ENCODE measurements at places on chromosomes 1 and 21. TPM values are rescaled to one million over a fixed set of nuclear protein-coding genes. Genes with fewer than 3 reads are reported as not detected.

- no peak for DNase-seq
- H3K27ac ChIP-seq, result no peak overlapping the region
- no peaks in the 10 kb centered on the region for H3K4me1 ChIP-seq
Measured at GRCh38 chr1:241816008-241816407, 32.0 kb upstream of the EXO1 start.

DNA sequence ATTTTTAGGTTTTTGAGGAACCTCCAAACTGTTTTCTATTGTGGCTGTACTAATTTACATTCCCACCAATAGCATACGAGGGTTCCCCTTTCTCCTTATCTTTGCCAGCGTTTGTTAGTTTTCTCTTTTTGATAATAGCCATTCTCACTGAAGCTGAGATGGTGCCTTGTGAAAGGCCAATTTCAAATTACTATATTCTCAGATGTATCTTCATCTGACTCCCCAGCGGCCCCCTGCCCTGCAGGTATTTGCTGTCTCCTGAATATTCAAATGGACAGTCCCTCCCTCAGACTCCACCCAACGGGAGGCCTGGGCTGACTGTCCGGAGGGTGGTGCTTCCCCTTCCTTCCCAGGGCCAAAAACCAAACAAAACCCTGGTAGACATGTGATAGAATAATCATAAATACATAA, 33.5 kb upstream of the TARBP1 start:
- peaks cover 40% of the 10 kb centered on the region for H3K4me1 ChIP-seq
- H3K27me3 ChIP-seq, result no peaks in the 10 kb centered on the region
- H3K36me3 ChIP-seq, result no peaks in the 10 kb centered on the region
- H3K27ac ChIP-seq, result peak overlapping the region; percentile 35
- DNase-seq, result no peak
- H3K4me3 ChIP-seq, result no peak overlapping the region

GRCh38 chr1:5304702-5305101, 650.3 kb downstream of the AJAP1 start:
- H3K27ac ChIP-seq, result no peak overlapping the region
- H3K27me3 ChIP-seq, result peaks cover 13% of the 10 kb centered on the region
- no peaks in the 10 kb centered on the region for H3K36me3 ChIP-seq
- H3K4me3 ChIP-seq, result no peak overlapping the region

DNA sequence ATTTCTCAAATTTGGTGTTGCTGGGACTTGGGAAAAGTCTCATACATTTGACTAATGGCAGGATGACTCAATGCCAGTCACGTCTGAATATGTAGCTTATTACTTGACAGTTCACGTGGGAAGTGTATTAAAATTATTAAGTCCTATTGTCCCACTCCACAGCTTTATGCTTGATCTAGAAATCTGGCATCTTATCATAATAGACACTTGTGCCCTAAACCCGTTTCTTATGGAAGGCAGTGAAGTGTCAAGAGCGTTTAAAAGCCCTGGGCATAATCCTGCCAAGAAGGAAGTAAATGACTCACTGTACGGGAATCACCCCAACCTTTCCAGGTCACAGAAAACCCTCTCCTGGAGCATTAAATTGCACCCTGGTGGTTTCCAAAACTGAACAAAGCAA, 207.4 kb downstream of the APP start:
- peaks cover 6% of the 10 kb centered on the region for H3K4me1 ChIP-seq
- H3K27ac ChIP-seq, result no peak overlapping the region
- no peak overlapping the region for H3K4me3 ChIP-seq

- H3K4me3 ChIP-seq, result no peak overlapping the region
- H3K27me3 ChIP-seq, result no peaks in the 10 kb centered on the region
- H3K36me3 ChIP-seq, result no peaks in the 10 kb centered on the region
Measured at GRCh38 chr1:106344494-106344893, 712.0 kb upstream of the PRMT6 start.

GRCh38 chr1:154863315-154864174, 6.5 kb downstream of the KCNN3 start:
- DNase-seq, result peak; percentile 52
- peaks cover 33% of the 10 kb centered on the region for H3K4me1 ChIP-seq
- H3K4me3 ChIP-seq, result peak overlapping the region; percentile 7
- no peaks in the 10 kb centered on the region for H3K36me3 ChIP-seq
- no peak overlapping the region for H3K27ac ChIP-seq

DNA sequence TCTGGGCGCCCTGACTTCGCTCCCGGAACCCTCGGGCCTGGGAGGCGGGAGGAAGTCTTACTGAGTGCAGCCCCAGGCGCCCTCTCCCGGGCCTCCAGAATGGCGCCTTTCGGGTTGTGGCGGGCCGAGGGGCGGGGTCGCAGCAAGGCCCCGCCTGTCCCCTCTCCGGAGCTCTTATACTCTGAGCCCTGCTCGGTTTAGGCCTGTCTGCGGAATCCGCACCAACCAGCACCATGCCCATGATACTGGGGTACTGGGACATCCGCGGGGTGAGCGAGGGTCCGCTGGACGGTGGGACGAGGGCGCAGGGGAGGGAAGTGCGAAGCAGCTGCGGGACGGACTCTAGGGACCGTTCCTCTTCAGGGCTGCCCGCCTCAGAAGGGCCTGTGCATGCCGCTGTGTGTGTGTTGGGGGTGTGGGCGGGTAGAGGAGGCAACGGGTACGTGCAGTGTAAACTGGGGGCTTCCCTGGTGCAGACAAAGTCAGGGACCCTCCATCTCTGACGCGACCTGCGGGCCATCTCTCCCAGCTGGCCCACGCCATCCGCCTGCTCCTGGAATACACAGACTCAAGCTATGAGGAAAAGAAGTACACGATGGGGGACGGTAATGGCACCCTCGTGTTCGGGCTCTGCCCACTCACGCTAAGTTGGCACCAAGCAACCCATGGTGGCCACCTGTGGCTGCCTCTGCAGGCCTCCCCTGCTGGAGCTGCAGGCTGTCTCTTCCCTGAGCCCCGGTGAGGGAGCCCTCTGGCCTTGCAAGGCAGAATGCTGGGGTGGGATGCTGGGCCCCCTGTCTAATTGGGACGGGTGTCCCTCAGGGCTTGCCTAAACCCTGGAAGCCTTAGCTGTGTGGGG, at the start of gene GSTM1:
GSTM1 (plus strand) TSS at position 177 of the 859 bp plus-strand sequence; CDS start at position 234, 57 bp downstream.
- no peaks in the 10 kb centered on the region for H3K27me3 ChIP-seq
- no peaks in the 10 kb centered on the region for H3K36me3 ChIP-seq
- H3K4me3 ChIP-seq, result peak within 1 kb of the TSS; percentile 83
- peak; percentile 34 for DNase-seq

GRCh38 chr1:221555689-221556433, 186.0 kb downstream of the DUSP10 start:
- H3K4me3 ChIP-seq, result no peak overlapping the region
- DNase-seq, result no peak
- no peaks in the 10 kb centered on the region for H3K4me1 ChIP-seq
- no peaks in the 10 kb centered on the region for H3K27me3 ChIP-seq
- H3K36me3 ChIP-seq, result no peaks in the 10 kb centered on the region

DNA sequence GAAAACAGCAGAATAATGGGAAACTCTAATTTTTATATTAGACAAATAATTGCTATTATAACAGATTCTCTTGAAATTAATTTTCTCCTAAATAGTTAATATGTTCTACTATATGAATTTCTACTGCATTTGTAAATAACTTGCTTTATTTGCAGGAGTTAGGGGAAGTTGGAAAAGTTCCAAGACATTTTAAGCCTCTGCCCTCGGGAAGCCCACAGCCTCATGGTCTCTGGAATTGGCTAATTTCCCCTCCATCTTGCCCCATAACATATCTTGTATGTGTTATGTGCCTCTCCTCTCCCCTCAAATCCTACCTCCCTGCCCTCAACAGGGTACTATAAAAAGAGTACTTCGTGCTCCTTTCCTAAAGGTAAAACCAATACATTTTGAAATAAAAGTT, 271.4 kb upstream of the NR5A2 start:
- peaks cover 6% of the 10 kb centered on the region for H3K27me3 ChIP-seq
- no peak overlapping the region for H3K4me3 ChIP-seq
- no peaks in the 10 kb centered on the region for H3K36me3 ChIP-seq
- H3K4me1 ChIP-seq, result no peaks in the 10 kb centered on the region
- H3K27ac ChIP-seq, result no peak overlapping the region

DNA sequence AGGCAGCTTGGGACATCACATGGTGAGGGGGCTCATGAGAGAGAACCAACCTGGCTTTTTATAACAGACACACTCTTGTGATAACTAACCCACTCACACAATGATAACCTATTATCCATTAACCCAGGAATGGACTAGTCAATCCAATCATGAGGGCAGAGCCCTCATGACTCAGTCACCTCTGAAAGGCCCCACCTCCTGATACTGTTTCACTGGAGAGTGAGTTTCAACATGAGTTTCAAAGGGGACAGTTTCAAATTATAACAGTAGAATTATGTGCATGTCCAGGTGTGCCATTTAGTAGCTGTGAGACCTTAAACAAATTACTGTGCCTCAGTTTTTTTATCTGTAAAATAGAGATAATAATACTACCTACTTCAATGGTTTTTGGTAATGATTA, 47.6 kb upstream of the PPP2R5A start:
- peaks cover 16% of the 10 kb centered on the region for H3K4me1 ChIP-seq
- no peak overlapping the region for H3K27ac ChIP-seq
- H3K27me3 ChIP-seq, result no peaks in the 10 kb centered on the region
- DNase-seq, result no peak
- H3K4me3 ChIP-seq, result no peak overlapping the region
- H3K36me3 ChIP-seq, result no peaks in the 10 kb centered on the region

- H3K36me3 ChIP-seq, result no peaks in the 10 kb centered on the region
- peaks cover 10% of the 10 kb centered on the region for H3K27me3 ChIP-seq
- no peak overlapping the region for H3K27ac ChIP-seq
- peaks cover 6% of the 10 kb centered on the region for H3K4me1 ChIP-seq
- H3K4me3 ChIP-seq, result no peak overlapping the region
- DNase-seq, result no peak
Measured at GRCh38 chr1:119367432-119368124, 1.0 kb upstream of the HAO2 start.

DNA sequence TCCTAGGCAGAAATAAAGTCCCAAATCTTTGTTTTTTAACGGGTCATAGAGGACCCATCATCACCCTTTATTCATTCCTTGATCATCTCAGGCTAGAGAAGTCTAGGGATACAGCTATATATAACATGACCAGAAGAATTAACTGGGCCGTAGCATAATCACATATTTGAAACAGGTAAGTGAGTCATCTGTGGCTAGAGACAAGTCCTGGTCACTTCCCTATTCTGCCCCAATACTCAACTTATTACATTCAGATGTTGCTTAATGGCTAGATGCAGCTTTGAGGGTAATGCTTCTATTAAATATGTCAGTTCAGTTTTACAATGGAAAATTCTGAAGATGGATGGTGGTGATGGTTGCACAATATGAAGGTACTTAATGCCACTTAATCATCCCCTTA, 47.0 kb downstream of the EXO1 start:
- DNase-seq, result no peak
- no peaks in the 10 kb centered on the region for H3K4me1 ChIP-seq
- no peaks in the 10 kb centered on the region for H3K36me3 ChIP-seq
- no peak overlapping the region for H3K4me3 ChIP-seq
- no peak overlapping the region for H3K27ac ChIP-seq

GRCh38 chr1:6732942-6733341, 31.3 kb upstream of the DNAJC11 start:
- no peak overlapping the region for H3K4me3 ChIP-seq
- H3K27ac ChIP-seq, result no peak overlapping the region
- peaks cover 16% of the 10 kb centered on the region for H3K4me1 ChIP-seq
- no peaks in the 10 kb centered on the region for H3K36me3 ChIP-seq
- peaks cover 6% of the 10 kb centered on the region for H3K27me3 ChIP-seq

GRCh38 chr21:14545906-14546480, at the start of gene SAMSN1:
Gene SAMSN1 (minus strand): TSS chr21:14546315. CDS start chr21:14546261, 54 bp downstream.
- DNase-seq, result no peak
- no peak within 1 kb of the TSS for H3K27ac ChIP-seq
- H3K4me1 ChIP-seq, result no peaks in the 10 kb centered on the region

GPATCH3 gene
- total RNA-seq, result 17.2 TPM

OR2T11 gene
- total RNA-seq, result not detected

ZNF648 gene
- total RNA-seq, result 0.77 TPM

SMG7 gene
- 72.4 TPM for total RNA-seq

SPRR2F gene
- total RNA-seq, result not detected

FALEC gene
- total RNA-seq, result 1.2 TPM

Data from neural crest cell (in vitro differentiated cells).